NT2/D1 (cell line): ENCODE measurements at places on chromosomes 3 and 15.

GRCh38 chr3:43783987-43784639, 93.4 kb downstream of the ABHD5 start:
- no peak for DNase-seq

DNA sequence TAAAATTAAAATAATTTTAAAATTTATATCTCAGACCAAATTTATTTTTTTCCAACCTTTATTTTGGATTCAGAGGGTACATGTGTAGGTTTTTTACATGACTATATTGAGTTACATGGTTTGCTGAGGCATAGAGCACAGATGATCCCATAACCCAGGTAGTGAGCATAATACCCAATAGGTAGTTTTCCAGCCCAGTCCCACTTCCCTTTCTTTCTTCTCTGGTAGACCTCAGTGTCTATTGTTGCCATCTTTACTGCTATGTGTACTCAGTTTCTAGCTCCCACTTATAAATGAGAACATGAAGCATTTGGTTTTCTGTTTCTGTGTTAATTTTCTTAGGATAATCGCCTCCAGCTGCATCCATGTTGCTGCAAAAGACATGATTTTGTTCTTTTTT, 338.1 kb downstream of the EFHB start:
- DNase-seq: no peak

GRCh38 chr3:76138921-76139320, 353.6 kb upstream of the ZNF717 start:
- DNase-seq: no peak

DNA sequence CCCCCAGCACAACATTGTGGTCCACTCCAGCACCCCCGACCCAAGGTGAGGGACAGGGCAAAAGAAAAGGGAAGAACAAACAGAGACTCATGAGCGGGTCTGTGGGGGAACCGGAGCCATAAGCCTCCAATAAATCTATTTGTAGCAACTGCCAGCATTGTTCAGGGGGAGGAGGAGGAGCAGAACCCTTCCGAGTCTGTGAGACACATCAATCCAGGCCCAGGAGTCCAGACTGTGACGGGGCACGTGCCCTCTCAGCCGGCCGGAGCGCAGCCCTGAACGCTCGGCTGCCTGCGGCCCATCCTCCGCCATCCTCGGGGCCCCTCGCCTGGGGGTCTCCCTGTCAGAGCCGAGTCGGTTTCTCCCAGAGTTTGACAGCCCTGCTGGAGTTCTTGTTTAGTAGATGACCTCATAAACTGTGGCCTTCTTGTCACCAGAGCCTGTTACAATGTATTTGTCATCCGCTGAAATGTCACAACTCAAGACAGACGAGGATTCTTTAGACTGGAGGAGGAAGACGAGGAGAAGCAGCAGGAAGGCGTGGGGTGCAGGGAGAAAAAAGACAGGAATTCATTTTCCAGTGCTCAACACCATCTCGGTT, 47.9 kb downstream of the TLE3 start:
- DNase-seq: no peak

- no peak for DNase-seq
These were observed 18.7 kb upstream of the FOXP1 start for GRCh38 chr3:71602256-71602655.

- no peak for DNase-seq
These were observed 423.8 kb upstream of the CFAP20DC start for GRCh38 chr3:59473636-59474035.

- DNase-seq: no peak
These were observed 71.0 kb downstream of the NTRK3 start for GRCh38 chr15:88185584-88185983.

- DNase-seq: no peak
These were observed 76.9 kb upstream of the SLCO2A1 start for GRCh38 chr3:134106580-134106979.

DNA sequence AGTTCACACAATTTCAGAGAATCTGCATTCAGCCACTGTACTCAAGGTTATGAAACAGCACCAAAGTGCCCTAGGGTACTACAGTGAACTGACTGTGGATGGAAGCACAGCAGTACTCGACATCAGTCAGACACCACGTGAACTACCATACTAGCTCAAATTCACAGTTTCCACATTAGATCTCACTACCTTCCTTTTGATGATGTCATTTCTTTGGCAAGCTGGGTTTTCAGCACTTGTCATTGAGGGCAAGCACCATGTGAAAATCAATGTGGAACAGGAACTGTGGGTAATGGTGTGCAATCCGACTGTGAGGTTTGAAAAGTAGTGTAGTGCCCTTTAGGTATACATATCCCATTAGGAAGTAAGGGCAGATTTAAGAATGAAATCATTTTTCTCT, 110.5 kb upstream of the BFSP2 start:
- no peak for DNase-seq

GRCh38 chr15:39803016-39803415, 20.4 kb upstream of the FSIP1 start:
- DNase-seq: no peak

- peak; percentile 36 for DNase-seq
These were observed at the start of gene USF3 for GRCh38 chr3:113695786-113696645. Gene USF3, minus strand, starts transcription at chr3:113696642. Its CDS starts 21,764 bp downstream, at chr3:113674878.

DNA sequence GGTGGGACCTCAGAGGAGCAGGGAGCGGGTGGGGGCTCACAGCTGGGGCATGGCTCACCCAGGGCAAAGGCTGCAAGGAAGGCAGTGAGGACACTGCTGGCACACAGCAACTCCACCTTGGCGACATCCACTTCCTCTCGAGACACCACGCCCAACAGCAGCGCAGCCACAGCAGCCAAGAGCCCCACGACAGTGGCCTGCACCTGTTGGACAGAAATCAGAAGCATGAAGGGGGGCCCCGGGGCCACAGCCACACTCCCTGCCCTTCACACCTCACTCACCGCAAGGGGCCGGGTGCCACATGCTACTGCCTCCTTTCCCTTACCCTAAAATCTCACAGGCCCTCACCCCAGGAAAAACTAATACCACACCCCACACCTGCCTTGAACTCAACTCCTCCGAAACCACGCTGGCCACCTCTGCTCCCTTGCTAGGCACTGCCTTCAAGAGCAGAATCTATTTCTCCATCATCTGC, 57.3 kb downstream of the ROPN1B start:
- DNase-seq: no peak

GRCh38 chr15:101014921-101015841, 96.0 kb downstream of the LRRK1 start:
- peak; percentile 76 for DNase-seq

DNA sequence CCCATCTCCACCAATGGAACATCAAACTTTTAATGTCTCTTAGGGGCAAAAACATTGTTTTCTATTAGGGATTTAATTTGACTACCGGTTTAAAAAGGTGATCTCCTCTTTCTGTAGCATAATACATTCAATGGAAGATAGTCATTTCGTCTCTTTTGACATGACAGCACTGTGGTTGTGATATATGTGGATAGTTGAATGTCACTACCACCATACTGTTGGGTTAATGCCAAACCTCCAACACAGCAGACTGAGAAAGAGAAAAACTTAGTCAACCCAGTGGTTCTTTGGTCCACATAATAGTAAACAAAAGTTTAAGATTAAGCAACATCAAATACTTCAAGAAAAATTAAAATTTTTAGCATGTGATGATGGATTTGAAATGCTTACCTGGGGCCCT, 530.4 kb downstream of the AGBL1 start:
- no peak for DNase-seq

GRCh38 chr3:77169823-77170222, 129.9 kb downstream of the ROBO2 start:
- DNase-seq: no peak

DNA sequence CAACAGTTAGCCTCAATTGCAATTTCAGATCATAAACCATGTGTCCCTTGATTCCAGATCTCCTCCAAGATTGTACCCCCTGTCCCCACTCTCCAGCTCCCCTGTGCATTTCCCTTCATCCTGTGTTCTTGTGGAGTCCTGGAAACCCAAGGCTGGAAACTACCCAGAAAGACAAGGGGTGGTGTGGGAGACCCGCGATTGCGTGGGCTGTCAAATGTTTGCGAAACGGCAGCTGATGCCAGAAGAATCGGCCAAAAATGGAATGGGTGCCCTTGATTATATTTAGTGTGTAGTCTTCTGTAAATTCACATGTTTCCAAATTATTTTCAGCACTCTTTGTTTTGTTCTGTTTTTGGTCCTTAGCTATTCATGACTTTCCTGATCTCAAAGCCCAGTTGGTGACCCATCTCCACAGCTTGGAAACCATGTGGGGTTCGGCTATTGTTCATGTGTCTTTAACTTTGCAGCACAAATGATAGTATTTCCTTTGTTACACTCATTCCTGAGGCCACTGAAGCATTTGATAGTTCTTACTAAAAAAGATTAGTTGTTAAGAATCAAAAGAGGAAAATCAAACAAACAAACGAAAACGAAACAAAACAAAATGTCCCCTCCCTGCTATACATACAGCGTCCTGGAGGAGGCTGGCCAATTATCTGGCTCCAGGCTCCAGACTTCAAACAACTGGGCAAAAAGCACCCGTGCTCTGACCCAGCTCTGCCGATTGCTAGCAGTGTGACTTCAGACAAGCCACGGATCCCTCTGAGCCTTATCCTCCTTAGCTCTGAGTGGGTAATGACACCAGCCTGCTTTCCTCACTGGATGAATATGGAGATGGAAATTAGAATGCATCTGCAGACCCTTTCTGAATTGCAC, 120.9 kb downstream of the CACNA2D3 start:
- no peak for DNase-seq

DNA sequence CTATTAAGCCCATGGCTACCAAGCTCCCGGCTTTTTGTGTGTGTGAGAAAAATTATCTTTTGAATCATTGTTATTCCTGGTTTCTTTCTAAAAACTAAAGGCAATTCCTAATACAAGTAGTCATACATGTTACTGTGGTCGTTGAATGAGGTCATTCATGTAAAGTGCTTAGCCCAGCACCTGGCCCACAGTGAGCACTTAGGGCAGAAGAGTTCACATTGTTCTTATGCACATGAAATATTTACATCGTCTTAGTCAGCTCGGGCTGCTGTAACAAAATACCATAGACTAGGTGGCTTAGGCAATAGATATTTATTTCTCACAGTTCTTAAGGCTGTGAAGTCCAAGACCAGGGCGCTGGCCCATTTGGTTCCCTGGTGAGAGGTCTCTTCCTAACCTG, 216.1 kb downstream of the SHQ1 start:
- no peak for DNase-seq

- DNase-seq: no peak
These were observed 46.0 kb downstream of the KLHL25 start for GRCh38 chr15:85748729-85749128.

DNA sequence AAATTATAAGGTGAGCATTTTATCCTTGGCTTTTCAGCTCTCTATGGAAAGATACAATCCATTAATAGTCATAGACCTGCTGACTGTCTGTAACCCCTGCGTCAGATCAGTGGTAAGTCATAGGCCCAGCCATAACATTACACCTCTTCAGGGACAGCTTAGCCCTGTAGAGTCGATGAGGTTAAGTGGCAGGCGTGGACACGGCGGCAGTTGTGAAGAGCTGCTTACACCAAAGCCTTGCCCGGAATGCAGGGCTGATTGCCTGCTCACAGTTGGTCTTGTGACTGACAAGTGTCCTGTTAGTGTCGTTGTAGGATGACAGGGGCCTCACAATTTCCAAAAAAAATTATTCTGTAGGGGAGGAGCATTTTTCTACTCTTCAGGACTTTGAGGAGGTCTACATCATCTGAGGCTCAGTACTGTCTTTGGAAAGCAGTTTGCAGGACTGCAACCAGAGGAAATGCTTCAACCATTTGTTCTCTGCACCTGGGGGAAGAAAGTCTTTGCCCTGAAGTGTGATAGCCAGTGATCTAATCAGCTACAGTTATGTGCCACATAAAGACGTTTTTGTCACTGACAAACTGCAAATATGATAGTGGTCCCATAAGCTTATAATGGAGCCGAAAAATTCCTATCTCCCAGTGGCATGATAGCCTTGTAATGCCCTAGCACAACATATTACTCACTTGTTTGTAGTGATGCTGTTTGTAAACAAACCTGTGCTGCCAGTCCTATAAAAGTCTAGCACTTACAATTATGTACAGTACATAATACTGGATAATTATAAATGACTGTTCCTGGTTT, 14.9 kb upstream of the SELENOT start:
- no peak for DNase-seq

GRCh38 chr15:63238796-63239195, 38.6 kb upstream of the APH1B start:
- no peak for DNase-seq

DNA sequence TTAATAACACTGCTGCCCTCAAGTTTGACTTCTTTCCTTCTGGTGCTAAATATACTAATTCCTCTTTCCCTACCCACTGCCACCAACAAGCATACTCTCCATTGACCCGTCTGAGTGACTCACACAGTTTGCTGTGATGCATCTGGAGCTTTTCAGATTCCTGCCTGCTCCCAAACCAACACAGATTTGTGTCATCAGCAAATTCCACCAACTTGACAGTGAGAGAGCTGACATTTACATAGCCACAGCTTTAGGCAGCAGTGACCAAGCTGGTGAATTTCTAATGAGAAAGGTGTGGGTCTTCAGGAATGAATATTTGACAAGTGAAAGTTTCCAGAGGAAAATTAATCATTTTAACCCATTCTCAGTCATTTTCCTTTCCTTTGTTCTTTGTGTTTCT, 96.5 kb upstream of the PRICKLE2 start:
- DNase-seq: peak; percentile 77

- DNase-seq: no peak
These were observed 17.3 kb downstream of the IL16 start for GRCh38 chr15:81213982-81214381.

GRCh38 chr3:155744010-155744625, 753 bp downstream of the PLCH1 start:
- DNase-seq: no peak

- no peak for DNase-seq
These were observed 102.4 kb downstream of the MSL2 start for GRCh38 chr3:136093771-136094170.

GRCh38 chr3:161821591-161821990, 325.0 kb downstream of the OTOL1 start:
- no peak for DNase-seq

DNA sequence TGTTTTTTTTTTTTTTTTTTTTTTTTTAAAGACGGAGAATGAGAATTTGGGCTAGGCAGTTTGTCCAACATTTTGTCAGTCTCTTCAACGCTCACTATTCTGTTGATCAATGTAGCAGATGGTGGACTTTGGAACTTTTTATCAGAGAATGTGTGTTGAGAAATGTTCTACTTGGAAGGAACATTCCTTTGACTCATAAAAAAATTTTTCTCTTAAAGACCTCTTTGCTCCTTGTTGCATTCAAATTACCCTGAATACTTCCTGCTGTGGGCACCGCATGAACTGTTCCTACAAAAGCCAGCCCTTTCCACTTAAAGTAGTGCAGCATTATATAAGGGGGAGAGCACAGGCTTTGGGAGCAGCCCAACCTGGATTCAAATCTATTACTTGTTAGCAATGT, 182.9 kb downstream of the AKAP13 start:
- DNase-seq: no peak

DNA sequence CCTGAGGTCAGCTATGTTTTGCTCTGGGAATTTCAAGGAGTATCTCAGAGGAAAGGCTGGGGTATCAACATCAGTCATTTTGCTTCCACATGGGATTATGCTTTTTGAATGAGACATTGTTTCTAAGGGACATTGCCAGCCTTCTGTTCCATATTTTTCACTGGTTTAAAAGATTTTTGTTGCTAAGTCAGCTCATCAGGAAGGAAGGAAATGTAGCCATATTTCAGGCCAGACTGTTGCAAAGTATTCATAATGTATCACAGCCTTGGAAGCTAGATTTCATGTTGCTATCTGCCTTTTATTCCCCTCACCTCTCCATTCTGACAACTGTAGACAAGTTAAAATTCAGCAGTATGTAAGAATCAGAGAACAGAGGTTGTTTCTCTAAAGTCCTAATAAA, 61.0 kb upstream of the CHRM5 start:
- DNase-seq: no peak
